ENCODE measurements at places on chromosomes 3 and 15. TPM values are rescaled to one million over a fixed set of nuclear protein-coding genes. Genes with fewer than 3 reads are reported as not detected.

KNG1 gene
- not detected for total RNA-seq

AMIGO3 gene
- 0.43 TPM for total RNA-seq

DNA sequence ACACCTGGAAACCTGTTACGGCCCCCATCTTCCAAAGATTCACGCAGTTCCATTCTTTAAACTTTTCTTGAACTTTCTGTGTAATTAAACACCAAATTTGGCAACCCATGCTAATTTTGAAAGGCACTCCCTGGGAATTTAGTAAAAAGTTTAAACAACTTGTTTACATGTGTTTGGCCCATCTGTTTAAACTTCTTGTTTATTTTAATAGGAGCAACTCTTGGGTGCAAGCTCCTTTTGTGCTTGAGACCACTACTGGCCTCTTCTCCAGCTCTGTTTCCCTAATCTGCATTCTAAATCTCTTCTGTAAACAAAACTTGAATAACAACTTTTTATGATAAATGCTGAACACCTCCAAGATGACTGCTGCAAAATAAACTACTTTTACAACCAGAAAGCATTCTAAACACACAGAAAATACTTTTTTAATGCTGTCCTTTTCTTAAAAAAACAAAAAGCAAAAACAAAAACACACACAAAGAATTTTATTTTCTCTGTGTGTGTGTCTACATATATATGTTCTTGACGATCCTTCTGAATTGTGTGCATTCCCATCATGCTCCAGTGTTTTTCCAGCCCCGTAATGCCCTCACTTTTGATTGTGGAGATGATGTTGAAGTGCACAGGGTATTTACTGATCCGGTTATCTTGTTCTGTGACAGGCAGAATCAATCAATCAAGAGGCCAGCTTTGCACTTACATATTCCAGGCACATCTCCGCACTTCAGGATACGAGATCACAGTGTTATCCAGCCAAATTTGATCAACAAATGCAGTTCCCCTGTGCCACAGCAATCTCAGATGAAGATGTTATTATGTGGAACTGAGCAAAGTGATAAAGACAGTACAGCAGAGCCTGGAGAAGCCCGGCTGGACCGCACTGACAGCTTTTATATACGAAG lies 416.9 kb downstream of the FOXP1 start:
- peaks cover 9% of the 10 kb centered on the region for H3K4me1 ChIP-seq
- no peak overlapping the region for H3K4me3 ChIP-seq
- H3K27ac ChIP-seq, result peak overlapping the region; percentile 68
- DNase-seq, result no peak
- no peaks in the 10 kb centered on the region for H3K36me3 ChIP-seq
- H3K27me3 ChIP-seq, result no peaks in the 10 kb centered on the region

- no peaks in the 10 kb centered on the region for H3K27me3 ChIP-seq
- no peak for DNase-seq
- no peaks in the 10 kb centered on the region for H3K4me1 ChIP-seq
- H3K36me3 ChIP-seq, result no peaks in the 10 kb centered on the region
- no peak overlapping the region for H3K4me3 ChIP-seq
- no peak overlapping the region for H3K27ac ChIP-seq
These were observed 159.6 kb downstream of the MFSD1 start for GRCh38 chr3:158961471-158961870.

- peaks cover 97% of the 10 kb centered on the region for H3K36me3 ChIP-seq
- no peak for DNase-seq
- H3K4me3 ChIP-seq, result no peak overlapping the region
These were observed 9.9 kb downstream of the RFT1 start for GRCh38 chr3:53120336-53120735.

DNA sequence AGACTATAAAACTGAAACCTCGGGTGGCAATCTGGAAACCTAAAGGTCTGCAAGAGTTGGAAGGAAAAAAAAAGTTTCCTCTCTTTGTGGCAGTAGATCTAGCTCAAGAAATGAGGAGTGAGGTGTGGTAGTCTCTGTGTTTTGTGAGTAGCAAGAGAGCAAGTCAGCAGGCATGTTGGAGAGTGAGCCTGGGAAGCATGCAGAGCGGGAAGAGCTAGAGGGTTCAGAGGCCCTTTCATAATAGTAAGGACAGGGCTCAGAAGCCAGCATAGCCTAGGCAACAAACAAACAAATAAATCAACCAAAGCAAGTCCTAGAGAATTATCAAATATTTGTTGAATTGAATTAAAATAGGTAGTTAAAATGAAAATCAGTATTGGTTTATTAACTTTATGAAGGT lies 189.7 kb upstream of the CBLB start:
- H3K36me3 ChIP-seq, result no peaks in the 10 kb centered on the region
- H3K27me3 ChIP-seq, result no peaks in the 10 kb centered on the region
- DNase-seq, result no peak
- no peaks in the 10 kb centered on the region for H3K4me1 ChIP-seq

DNA sequence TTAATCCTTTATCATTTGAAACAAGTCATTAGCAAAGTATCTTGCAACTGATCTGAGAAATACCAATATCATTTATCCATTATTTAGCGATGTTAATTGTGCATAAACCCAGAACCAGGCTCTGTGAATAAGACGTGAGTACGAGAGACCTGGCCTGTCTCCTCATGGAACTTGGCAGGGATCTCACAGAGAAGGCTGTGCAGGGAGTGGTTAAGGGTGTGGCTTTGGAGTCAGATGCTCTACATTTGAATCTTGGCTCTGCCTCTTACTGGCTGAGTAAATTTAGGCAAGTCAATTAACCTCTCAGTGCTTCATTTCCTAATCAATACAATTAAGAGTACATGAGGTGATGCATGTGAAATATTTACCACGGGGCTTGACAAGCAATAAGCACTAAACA lies 39.9 kb upstream of the TBL1XR1 start:
- H3K27me3 ChIP-seq, result no peaks in the 10 kb centered on the region
- no peak overlapping the region for H3K4me3 ChIP-seq
- no peak overlapping the region for H3K27ac ChIP-seq
- DNase-seq, result no peak
- H3K4me1 ChIP-seq, result no peaks in the 10 kb centered on the region
- no peaks in the 10 kb centered on the region for H3K36me3 ChIP-seq
